ENCODE measurements at places on chromosomes 6 and 20.
A peak's percentile ranks its signal among the peaks of the same experiment; 100 is the strongest.

- no peak for DNase-seq
Observed at GRCh38 chr6:55668591-55668990, 89.6 kb upstream of the HMGCLL1 start.

DNA sequence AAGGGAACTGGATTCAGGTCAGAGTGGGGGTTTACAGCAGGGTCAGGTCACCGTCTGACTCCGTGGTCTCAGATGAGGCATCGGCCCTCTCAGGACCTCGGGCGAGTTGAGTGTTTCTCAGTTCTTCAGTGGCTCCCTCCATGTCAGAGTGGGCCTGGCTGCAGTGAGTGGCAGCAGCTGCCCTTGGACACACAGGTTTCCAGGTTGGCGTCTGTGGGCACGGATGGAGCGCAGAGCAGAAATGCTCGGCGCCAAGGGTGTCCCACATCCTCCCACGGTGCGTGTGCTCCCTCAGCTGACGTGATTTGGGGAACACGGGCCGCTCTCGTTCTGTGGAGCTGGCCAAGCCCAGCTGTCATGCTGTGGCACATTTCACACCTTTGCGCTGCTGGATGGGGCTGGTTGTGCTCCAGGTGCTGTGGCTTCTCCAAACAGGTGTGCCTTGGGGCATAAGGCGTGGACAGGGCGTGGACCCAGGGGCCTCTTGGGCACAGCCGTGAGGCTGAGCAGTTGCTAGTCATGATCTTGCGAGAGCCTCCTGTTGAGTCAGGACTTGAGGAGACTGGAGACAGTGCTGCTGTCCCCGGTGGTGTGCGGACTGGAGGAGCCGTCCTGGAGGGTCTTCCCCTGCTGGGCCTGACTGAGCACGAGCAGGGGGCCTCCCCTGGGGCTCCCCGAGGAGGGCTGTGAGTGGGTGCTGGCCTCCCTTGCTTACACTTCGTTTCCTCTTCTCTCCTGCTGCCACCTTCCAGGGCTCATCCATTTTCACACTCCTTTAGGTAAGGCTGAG is 9.5 kb upstream of the DNAJC5 start:
- no peak for DNase-seq

DNA sequence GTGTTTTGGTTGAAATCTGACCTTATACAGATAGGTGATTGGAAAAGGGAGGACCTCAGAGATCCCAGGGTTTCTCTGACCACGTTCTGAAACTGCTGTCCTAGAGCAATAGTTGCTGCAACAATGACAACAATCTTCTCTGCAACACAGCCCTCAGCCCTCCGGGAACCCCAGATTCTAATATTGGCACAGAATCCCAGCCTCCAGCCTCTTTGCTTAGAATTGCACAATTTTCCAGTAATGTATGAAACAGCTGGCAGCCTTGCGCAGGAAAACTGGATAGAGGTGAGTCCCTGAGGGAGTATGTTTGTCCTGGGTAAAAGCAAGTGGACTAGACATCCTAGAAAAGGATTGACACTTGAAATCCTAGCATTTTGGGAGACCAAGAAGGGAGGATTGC is 30.4 kb upstream of the PNRC1 start:
- no peak for DNase-seq

- DNase-seq: no peak
Observed at GRCh38 chr20:17888044-17888443, 80.5 kb downstream of the SNX5 start.

- DNase-seq: no peak
Observed at GRCh38 chr6:42249279-42249678, 31.6 kb upstream of the MRPS10 start.

DNA sequence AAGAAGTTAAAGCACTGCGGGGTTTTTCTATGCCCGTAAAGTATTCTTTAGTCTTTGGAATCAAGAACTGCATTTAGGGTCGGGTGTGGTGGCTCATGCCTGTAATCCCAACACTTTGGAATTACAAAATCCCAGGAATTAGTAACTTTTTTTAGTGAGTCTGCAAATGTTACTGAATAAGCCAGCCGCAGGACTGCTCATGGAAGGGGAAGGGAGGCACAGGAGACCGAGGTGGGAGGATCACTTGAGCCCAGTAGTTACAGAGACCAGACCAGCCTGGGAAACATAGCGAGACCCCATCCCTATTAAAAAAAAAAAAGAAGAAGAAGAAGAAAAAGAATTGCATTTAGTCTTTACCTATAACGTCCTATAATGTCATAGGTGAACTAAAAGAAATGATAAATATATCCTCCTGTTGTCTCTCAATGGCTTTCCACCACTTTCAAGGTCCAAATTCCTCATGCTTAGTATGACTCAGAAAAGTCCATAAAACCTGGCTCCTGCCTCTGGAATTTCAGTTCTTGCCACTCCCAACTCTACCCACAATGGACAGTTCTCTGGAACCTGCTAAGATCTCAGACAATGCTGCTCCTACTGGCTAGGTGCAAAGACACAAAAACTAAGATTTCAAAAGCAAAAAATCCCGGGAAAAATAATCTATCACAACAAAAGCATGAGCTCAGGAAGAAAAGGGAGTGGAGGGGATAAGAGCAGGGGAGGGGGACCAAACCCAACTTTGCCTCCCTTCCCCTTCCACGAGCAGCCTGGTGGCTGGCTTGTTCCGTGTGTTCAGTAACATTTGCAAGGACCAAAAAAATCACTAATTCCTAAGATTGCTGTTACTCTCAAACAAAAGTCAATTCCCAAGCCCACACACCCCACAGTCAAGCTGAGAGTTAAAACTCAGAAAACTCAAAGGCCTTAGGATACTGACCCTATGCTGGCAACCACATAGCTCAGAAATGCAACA is 39.0 kb downstream of the B4GALT5 start:
- DNase-seq: no peak

GRCh38 chr6:154995254-154996015 is at the start of gene TIAM2:
Gene TIAM2 (plus strand): TSS chr6:154995315. CDS start chr6:155129224, 133,909 bp downstream.
- DNase-seq: peak; percentile 38

- DNase-seq: no peak
Observed at GRCh38 chr6:1524040-1524480, 85.7 kb upstream of the FOXC1 start.

- no peak for DNase-seq
Observed at GRCh38 chr6:17039266-17039665, 62.6 kb upstream of the STMND1 start.

- no peak for DNase-seq
Observed at GRCh38 chr6:37731371-37731770, 33.7 kb upstream of the MDGA1 start.

DNA sequence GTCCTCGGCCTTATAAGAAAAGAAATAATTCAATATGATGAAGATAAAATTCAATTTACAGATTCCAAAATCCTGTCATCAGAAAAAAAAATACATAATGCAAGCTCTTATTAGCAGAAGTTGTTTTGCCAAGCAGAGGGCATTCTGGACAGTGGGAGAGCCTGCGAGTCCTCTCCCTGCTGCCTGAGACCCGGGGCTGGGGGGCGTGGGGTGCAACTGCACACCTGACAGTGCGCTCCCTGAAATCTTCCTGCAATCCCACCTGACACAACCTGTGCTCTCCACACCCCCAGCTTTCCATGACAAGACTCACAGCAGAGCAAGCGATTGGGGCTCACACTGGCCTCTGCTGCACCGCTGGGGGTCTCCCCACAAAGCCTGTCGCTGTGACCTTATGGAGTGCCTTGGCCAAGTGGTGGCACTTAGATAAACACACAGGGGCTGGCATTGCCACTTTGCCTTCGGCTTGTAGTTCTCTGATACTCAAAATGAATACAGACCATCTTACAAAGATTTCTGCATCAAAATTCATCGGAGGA is 130.3 kb upstream of the PDE10A start:
- no peak for DNase-seq

DNA sequence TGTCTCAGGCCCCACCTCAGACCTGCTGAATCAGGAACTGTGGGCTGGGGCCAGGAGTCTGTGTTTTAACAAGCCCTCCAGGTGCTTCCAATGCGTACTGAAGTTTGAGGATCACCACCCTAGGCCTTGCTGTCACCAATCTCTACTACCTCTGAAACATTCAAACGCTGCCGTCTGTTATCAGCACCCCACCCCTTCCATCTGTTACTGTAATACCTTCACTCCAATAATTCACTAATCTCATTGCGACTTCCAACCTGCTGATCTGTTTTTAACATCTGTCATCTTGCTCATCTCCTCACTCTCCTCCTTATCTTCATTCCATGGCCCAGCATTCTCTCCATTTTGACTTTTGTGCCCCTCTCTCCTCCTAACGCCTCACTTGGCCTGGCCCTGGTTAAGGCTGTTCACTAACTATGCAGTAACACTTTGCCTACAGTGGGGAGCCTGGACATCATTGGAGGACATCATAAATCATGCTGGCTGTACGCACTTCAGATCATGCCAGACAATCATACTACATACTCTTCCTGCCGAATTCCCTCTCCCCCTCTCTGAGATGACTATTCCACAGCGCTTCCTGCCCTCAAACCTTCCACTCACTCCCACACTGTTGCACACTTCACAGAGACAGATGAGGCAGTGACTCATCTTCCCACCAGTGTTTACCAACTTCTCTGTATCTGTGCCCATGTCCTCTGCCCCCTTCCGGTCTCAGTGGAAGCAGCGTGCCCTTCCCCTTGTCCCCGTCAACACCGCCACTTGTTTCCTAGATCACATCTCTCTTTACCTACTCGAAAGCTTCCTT is 3.0 kb upstream of the GUCA1B start:
- no peak for DNase-seq

GRCh38 chr20:48740292-48740649 is 87.5 kb downstream of the PREX1 start:
- peak; percentile 90 for DNase-seq

DNA sequence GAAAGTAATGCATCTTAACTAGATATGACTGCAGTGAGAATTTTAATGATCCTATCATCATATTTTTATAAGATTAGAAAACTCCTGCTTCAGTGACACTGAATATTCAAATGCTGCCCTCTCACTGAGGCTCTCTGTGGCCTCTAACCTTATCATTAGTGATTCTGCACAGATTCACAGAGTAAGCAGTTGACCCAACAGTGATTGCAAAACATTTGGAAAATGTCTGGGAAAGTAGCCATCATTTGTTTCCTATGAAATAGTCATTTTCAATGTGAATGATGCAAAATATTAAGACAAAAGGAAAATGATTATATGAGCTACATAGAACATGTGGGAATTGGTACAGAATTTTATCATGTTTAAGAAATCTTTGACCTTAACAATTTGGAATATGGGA is 210.3 kb downstream of the TBX18 start:
- DNase-seq: no peak

DNA sequence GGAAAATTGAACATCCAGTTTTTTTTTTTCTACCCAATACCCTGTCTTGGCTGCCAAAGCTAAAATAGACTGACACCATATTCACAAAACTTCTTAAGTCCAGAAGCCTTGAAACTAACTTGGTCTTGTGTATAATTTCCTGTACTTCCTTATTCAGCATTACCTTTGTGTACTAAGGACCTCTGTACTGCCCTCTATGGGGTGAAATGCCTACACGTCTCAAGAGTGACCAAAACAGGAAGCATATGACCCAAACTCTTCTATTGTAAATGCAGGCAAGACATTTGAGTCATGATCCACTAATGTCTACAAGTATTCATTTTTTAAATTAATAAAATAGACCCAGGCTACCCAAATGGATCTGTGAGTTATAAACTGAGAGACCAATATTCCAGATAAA is 50.4 kb downstream of the HMGCLL1 start:
- DNase-seq: no peak

GRCh38 chr6:9494864-9495263 is 920.0 kb downstream of the TFAP2A start:
- DNase-seq: no peak

DNA sequence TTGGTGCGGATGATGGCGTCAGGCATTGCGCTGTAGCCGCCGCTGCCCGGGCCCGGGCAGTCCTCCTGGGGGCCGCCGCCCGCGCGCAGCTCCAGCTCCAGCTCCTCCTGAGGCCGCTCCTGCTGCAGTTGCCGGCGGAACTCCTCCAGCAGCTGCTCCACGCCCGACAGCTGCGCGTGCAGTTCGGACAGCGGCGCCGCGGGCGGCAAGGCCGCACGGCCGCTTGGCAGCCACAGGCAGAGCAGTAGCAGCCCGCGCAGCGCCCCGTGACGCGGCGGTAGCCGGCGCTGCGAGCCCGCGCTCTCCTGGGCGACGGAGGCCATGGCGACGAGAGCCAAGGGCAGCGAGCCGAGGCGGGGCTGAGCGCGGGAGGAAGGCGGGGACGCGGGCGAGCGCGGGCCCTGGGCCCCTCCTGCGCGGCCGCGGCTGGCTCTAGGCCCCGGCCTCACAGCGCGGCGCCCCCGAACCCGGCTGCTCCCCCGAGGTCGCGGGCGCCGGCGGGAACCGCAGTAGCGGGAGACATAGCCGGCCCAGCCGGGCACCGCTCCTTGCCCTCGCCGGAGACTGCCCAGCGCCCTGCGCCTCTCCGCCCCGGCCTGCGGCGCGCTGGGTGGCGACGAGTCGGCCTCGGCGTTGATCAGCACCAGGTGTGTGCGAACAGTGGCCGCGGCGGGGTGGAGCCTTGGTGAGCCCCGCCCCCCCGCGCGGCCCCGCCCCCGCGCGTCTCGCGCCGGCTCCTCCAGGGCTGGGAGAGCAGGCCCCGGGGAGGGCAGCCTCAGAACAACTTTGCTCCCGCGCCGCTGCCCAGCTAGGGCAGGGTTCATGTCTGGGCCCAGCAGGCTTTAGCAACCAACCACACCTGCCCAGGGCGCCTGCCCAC is at the start of gene LRP11:
Gene LRP11 (minus strand): TSS at position 662 of the 880 bp plus-strand sequence. CDS start 339 bp downstream, at position 323.
- peak; percentile 91 for DNase-seq

GRCh38 chr6:160330619-160331018 is 17.6 kb upstream of the SLC22A3 start:
- no peak for DNase-seq

GRCh38 chr20:39105551-39105950 is 143.4 kb downstream of the DHX35 start:
- no peak for DNase-seq

DNA sequence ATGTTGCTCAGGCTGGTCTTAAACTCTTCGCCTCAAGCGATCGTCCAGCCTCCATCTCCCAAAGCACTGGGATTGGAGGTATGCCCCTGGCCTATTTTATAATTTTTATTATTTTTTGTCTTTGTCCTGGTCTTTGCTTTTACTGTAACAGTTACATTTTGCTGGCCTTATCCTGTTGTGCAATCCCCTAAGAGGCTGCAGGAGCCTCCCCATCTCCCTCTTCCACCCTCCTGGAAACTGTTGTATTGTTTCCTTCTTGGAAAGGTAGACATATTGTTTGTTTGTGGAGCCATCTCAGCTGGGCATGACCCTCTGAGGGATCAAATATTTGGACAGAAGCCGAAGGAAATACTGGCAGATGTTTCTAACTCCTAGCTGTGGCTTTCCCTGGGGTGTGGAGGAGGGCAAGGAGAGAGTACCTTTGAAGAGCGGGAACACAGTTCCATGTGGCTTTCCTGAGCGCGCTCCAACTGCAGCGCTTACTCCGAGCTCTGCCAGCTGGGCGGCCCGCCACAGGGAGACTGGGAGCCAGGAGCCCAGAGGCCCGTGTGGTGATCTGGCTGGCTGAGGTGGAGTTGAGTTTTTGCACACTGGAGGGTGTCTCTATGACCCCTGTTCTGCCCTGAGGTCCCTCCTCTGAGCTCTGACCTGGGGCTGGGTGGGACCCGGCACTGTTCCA is 4.9 kb downstream of the MAPK13 start:
- no peak for DNase-seq

Data from NCI-H526 (cell line).